Activated CD4-positive, alpha-beta T cell treated with anti-CD3 and anti-CD28 coated beads, Interleukin-2, Interleukin-4, amounts not matched to agents 100 ng/mL and 50 ng/mL, durations not matched to agents 16 hours and 8 hours (primary cell): ENCODE measurements at places on chromosomes 11 and 22.

DNA sequence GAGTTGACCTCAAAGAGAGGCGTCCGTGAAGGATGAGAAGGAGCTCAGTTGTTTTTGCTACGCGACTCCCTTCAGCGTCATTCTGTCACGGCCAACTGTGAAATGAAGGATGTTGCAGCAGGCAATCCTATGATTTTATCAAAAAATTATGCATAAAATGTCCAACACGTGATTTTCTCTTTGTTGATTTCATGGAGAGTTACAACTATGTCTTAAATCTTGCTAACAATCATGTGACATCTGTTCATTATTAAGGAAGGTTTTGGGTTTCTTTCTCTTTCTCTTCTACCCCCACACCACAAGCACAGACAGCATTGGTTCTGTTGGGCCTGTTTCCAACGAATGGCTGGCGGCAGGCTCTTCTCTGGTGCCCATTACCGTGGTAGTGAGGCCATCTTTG is 3.7 kb downstream of the KRTAP5-4 start:
- DNase-seq, result no peak

DNA sequence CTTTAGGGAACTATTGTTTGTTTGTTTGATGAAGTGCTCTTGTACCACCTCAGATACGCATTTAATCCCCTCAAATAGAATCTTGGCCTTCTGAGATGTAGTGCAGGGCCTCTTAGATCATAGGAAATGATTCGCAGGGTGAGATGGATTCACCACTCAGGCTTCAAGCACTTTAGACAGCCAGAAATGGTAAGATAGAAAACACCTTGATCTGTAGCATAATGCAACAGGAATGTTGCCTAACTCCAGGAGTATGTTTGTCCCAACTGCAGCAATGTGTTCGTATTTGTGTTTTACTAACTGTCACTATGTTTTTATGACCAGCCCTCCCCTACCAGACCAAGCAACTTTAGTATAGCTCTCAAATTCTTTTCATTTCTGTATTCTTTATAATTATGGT is 761.2 kb downstream of the NELL1 start:
- DNase-seq, result no peak

DNA sequence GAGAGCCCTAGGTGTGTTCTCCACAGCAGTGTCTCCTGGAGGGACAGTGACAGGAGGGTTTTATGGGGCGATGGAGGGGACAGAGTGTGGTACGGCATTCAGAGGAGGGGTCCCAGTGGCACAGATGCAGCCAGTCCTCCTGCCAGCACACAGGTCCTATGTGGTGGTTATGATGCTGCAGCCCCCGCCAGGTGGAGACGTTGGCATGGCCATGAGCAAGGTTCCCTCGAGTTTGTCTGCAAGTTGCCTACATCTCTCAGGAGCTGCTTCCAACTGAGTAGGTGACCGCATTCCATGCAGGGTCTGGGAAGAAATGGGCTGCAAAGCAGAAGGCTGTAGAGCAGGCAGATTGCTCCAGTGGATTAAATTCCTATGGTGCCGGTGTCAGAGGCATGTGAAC is 646.0 kb downstream of the TBC1D22A start:
- no peak for DNase-seq

- no peak for DNase-seq
Observed at GRCh38 chr11:61554172-61554988, 26.5 kb downstream of the SYT7 start.

GRCh38 chr11:74677131-74677530 is 54.1 kb downstream of the CHRDL2 start:
- no peak for DNase-seq
